ENCODE measurements at places on chromosomes 2 and 18.
A peak's percentile ranks its signal among the peaks of the same experiment; 100 is the strongest.

DNA sequence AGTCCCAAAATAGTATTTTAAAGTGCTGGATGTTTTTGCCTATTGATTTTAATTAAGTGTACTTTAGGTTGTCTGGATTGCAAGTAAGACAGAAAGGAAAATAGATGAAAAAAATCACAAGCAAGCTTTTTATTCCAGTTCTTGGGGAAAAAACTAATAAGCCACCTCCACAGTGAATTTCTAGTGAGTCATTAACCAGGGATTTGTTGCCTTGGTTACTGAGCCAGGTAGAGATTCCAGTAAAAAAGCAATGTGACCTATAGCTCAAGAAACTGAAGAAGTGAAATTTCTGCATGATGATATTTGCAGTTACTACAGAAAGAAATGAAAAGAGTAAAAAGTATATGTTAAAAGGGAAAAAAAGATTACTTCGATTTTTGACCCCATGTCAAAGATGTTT, 160.6 kb downstream of the METTL4 start:
- no peak for DNase-seq

GRCh38 chr18:29164020-29164706, 987.2 kb upstream of the CDH2 start:
- DNase-seq = no peak

DNA sequence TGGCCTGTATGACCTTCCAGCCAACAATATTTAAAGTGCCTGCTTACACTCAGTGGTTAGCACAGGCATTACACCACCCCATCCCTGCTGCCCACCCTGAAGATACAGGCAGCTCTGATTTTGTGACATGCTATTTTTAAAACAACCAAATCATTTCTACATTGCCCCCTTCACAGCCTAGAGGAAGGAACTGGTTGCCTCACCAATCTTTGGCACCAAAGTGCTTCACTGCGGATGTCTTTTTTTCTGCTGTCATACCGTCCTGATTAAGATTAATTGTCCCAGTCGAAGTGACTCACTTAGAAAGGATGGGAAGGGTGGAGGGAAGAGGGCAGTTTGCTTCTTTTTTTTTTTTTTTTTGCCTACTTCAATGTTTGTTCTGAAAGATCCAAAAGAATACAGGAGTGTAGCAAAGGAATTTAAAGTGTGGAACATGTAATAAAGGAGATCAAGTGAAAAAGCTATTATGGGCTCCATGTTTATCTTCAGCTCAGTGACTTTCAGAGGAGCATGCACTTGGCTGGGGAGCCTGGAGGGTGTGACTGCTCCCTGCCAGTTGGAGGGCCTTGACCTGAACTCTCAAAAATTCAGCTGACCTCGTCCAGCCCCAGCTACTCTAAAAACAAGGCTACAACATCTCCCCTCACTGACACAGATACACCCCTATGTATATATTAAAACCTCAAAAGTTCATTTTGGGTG, 501.1 kb upstream of the TNP1 start:
- DNase-seq = no peak

GRCh38 chr2:30139131-30139870, 7.5 kb upstream of the YPEL5 start:
- peak; percentile 50 for DNase-seq

DNA sequence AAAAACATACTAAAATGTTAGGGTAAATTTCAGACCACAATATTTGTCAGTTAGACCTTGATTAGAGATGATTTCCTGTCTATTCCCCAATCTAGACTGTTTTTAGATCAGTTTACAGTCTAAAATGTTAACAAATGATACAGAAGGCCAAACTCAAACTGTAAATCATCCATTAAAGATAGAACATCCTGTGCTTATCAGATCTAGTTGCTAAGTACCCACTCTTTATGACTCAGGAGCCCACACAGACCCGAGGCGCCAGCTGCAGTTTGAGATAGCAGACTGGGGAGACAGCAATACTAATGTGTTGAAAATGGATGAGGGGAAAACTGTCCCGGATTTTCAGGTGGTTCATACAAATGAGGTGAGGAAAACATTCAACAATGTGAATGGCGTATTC, 113.3 kb downstream of the SCG2 start:
- no peak for DNase-seq
